ENCODE measurements at places on chromosomes 12 and 14.
A peak's percentile ranks its signal among the peaks of the same experiment; 100 is the strongest.

DNA sequence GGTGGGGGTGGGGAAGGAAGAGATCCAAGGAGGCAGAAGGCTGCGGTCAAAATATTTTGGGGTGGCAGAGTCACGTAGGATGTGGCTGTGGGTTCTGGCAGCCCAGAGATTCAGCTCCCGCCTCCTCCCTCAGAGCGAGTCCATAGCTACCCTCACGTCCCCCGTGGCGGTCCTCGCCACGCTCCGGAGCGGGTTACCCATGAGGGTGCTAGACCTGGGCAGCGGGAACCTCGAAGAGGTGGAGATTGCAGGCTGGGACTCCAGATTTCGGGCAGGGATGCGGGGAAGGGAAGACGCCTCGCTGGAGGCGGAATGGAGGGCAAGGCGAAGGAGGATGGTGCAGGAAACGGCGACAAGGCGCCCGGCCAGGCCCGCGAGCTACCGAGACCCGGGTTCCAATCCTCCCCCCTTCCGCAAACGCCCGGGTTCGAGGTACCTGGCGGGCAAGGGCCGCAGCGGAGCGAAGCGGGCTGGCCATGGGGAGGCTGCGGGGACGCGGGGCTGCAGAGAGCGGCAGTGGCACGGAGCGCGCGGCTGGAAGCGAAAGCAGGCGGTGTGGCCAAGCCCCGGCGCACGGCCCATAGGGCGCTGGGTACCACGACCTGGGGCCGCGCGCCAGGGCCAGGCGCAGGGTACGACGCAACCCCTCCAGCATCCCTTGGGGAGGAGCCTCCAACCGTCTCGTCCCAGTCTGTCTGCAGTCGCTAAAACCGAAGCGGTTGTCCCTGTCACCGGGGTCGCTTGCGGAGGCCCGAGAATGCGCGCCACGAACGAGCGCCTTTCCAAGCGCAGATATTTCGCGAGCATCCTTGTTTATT is 46.2 kb downstream of the BCAT1 start:
- DNase-seq = no peak

- DNase-seq = no peak
These were observed 421.9 kb downstream of the LRFN5 start for GRCh38 chr14:42028607-42029006.

DNA sequence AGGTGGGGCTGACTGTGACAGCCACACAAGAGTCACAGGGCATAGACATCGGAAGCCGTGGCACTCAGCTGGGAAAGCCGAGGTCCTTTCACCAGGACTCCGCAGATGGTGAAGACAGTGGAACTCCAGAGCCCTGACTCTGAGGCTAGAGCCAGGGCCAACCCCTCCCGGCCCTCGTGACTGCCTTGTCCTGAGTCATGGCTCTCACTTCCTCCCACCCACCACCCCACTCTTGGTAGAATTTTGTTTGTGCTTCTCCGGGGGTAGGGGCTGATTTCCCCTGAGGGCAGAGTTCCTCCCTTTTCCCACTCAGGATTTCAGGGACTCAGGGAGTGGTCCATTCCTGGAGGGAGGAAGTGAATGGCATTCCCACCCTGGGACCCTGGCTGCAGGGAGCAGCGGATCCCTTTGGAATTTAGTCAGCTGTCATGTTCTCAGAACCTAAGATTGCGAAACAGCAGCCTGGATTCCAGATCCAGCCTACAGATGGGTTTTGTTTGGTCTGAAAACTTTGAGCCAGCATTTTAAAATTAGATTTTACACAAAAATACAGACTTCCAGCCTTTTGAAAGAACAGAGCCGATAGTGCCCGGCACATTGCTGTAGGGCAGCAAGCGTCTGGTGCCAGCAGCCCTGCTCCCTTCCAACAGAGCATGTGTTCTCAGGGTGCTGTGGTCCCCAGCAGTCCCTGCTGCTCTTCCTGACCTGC is 50.7 kb downstream of the TPCN1 start:
- DNase-seq = peak; percentile 52

DNA sequence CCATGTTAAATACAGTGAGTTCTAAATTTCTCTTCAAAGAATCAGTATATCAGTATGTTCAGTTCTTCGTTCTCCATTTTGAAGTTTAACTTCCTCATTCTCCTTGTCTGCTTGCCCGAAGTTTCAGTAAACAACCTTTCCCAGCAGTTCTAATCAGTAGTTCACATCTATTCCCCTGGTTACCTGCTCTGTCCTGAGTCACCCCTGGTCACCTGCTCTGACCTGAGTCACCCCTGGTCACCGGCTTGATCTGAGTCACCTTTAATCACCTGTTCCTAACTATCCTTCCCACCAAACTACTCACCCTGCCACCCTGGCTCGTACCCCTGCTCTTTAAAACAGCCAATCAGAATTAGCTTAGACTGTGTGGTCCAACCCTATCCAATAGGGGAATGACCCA is 9.4 kb upstream of the OR10G3 start:
- no peak for DNase-seq

DNA sequence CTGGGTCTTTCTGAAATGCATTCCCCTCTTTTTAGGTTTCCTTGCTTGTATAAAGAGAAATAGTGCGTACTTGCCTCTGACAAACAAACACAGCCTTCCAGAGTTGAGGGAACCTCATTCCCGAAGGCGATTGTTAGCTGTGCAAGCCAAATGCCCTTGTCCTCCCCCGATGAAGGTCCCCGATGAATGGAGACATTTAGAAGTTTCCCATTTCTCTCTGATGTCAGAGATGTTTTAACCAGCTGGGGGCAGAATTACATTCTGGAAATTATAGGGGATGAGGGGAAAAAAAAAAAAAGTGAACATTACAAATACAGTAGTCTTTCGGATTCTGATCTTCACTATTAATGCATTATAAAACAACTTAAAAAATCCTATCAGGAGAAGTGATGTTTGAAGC is 366.8 kb downstream of the VRK1 start:
- no peak for DNase-seq

DNA sequence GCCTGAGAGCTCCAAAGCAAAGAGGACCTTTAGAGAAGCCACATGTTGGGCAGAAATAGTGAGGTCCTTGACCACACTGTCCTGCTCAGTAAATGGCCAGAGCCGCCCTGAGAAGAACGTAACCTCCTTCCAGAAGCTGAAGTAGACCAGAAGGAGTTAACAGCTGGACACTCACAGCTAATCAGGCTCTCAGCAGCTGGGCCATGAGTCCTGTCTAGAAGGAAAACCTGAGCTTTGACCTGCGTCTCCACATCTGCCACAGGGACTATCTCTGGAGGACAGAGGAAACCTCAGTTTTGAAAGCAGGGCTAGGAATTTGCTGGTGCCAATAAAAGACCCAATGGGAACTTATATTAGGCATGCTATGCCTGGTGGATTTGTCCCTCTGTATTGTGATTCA is 12.3 kb upstream of the DHRS4 start:
- DNase-seq = no peak

GRCh38 chr14:95274874-95275273 is 44.8 kb downstream of the CLMN start:
- no peak for DNase-seq

DNA sequence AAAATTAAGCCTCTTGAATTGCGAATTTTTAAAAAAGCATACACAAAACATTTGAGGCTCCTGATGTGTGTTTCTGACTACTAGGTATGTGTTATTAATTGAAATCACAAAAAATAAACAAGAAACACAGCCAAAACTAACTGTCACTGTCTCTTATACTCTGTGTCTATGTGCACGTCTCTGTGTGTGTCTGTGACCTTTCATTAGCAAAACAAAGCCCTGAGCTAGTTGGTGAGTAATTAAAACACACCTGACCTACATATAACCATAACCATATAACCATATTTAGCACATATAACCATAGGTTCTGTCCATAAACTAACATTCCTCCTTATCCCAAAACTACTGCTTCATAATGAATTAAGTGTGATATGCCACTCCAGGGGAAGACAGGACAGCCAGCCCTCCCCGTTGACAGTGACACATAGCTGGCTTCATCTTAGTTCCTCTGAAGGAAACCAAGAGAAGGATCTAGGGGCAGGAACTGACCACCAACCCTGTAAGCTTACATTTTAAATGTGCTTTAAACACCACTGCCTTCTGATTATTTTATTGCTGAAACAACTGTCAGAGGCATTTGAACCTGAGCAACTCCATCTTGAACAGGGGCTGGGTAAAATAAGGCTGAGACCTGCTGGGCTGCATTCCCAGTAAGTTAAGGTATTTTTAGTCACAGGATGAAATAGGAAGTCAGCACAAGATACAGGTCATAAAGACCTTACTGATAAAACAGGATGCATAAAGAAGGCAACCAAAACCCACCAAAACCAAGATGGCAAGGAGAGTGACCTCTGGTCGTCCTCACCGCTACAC is 106.7 kb downstream of the PPP2R5E start:
- no peak for DNase-seq

DNA sequence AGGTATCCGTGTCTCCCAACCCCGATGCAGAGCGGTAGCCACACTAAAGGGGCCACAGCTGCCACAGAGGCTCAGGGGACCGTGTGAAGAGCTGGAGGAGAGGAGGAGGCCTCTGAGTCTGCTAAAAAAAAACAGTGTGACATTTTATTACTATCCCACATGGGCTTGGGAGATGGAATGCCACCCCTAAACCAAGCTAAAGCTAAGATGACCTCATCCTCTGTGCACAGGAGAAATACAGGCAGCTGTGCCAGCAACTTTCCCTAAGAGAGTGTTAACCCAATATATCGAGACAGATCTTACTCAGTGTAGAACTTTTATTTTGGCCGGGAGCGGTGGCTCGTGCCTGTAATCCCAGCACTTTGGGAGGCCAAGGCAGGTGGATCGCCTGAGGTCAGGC is 18.0 kb downstream of the BCL2L14 start:
- DNase-seq = no peak

DNA sequence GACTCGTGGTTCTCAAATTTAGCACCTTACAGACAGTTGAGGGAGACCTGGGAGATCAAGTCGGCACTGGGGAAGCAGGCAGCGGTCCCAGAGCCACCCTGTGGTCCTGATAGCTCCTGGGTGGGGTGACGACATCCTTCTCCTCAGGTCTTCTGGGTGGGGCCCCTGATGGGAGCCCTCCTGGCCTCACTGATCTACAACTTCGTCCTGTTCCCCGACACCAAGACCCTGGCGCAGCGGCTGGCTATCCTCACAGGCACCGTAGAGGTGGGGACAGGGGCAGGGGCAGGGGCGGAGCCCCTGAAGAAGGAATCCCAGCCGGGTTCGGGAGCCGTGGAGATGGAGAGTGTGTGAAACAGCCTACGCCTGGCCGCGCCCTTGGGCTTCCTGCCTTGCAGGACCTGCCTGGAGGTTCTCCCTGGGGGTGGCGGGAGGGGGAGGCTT is 2.6 kb downstream of the AQP6 start:
- no peak for DNase-seq

GRCh38 chr12:57539134-57539768 is 7.7 kb downstream of the DCTN2 start:
- DNase-seq = no peak

- no peak for DNase-seq
These were observed 7.6 kb upstream of the KRT80 start for GRCh38 chr12:52199294-52199919.

DNA sequence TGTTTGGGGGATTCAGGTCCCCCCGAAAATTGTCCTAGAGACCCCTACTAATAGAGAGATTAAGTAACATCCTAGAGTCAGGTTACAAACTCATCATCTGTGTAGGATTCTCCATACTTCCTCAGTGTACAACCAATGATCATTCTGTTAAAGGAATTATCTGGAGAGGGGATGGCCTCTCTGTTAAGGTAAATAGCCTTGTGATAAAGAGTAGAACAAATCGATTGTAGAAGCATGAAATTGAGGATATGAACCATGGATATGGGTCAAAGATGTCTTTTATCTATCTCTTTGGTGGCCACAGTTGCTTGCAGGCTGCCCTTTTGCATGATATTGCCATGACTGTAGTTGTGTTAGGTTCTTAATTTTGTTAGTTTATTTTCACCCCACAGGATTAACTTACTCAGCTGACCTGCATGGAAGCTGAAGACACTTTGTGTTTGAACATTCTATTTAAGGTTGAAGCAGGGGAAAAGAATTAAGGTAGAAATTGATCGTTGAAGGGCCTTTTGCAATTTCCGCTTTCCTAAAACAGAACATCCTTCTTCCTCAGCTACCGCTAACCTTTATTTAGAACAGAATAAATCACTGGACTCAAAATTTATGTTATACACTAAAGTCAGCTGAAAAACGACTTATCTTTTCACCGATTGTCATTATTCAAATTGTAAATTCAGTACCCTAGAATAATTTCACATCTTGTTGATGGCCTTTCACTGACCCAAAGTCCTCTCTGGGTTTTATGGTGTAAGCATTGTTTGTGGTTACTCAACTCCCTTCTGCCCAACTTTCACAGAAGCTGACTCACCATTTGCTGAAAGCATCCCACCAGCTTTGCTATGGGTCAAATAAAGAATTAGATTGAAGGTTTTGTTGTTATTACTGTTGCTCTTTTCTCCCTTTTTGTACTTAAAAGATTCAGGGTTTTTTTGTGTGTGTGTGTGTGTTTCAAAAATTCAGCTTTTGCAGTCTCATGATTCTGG is 52.3 kb downstream of the IRAK3 start:
- DNase-seq = peak; percentile 71

DNA sequence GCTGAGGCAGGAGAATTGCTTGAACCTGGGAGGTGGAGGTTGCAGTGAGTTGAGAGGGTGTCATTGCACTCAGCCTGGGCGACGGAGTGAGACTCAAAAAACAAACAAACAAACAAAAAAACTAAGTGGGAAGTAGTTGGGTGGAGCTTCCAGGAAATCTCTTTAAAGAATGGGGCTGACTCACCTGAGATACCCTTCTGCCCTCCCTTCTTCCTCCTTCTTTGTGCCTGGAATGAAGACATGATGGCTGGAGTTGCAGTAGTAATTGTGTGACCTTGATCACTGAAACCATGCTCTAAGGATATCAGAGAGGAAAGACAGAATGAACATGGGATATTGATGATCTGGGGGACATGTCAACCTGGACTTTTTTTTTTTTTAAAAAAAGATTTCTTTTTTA is 87.6 kb upstream of the MED13L start:
- no peak for DNase-seq

- DNase-seq = no peak
These were observed 330.5 kb downstream of the AACS start for GRCh38 chr12:125395583-125396215.

- DNase-seq = no peak
These were observed 800.5 kb downstream of the NRXN3 start for GRCh38 chr14:78970677-78971076.

DNA sequence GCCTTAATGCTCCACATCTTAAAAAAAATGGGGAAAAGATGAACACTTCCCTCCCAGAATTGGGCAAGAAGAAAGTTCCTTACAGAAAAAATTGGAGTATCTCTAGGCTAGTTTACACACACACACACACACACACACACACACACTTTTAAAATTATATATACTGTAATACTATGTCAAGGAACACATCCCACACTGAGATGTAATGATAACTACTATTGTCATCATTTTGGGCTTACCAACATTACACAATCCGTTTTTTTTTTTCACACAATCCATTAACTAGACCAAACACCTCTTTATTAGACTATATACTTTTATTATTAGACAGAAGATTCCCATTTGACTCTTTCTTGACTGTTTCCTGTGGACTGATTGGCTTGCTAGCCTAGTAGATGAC is 2.5 kb downstream of the LTBR start:
- no peak for DNase-seq
